Right renal cortex interstitium (tissue), 3 donors: ENCODE measurements at places on chromosomes 5 and 9. TPM values are rescaled to one million over a fixed set of nuclear protein-coding genes. Genes with fewer than 3 reads are reported as not detected.

GRCh38 chr9:93597142-93597706 lies 20.8 kb downstream of the PHF2 start:
- DNase-seq = no peak

DNA sequence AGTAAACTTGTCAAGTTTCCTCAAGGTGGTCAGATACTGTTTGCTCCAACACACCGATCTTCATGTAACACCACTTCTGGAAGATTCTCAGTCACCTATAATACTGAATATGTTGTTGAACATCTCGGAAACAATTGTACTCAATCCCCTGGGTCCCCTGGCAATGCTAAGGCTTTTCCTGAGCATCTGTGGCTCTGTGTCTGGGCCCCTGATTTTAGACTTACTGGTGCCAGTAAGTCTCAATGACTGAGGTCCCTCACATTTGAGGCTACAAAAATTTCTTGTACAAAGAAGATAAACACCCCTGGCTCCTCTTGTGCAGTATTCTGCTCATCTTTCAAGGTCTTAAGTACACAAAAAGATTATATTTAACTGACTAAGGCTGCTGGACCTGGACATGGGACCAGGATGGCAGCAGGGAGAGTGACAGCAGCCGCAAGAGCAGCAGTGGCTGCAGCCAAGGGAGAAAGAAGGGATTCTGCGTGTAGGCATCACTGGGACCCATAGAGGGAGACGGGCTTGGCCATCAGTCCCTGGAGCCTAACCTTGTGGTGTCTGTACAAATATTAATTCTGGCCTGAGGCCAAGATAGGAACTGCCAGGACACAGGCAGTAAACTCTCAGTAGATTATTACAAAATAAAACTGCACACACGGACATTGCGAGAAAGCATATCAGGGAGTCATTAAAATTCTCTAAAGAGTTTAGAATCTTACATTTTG lies 49.0 kb upstream of the TNPO1 start:
- DNase-seq = no peak

- DNase-seq = no peak
These were observed 430.8 kb upstream of the TNC start for GRCh38 chr9:115548609-115549260.

DNA sequence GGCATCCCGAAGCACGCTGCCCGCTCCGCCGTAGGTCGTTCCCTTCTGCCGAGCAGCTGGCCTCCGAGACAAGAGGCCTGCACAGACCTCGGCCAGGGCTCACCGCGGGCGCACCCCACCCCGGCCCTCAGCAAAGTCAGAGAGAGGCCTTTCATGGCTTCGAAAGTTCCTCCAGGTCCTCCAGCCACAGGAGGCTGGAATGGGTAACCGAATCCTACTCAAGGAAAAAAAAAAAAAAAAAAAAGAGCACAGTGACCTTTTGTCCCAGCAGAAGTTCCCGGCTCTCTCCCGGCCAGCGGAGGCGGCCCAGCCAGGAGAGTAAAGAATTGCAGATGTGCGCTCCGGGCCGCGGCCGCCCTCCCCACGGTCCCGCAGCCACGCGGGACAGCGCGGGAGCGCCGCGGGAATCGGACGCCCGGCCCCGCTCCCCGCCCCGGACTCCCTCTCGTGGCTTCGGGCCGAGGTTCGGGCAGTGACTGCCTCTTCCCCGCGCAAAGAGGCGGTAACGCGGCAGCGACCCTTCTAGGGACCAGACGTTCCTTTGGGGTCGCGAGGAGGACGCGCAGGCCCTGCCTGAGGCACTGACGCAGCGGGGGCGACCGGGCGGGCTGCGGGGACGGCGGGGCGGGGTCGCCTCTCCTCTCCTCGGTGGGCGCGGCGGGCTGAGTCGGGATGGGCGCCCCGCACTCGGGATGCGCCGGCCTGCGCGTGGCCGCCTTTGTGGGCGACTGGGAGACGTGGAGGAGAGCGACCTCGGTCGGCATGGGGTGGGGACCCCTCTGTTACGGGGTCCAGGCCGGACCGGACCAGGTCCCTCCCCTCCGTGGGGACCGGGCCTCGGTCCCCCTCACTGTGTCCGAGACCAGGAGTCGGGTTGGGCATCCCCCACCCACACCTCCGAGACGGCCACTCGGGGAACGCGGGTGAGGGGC lies 754 bp downstream of the GFPT2 start:
- no peak for DNase-seq

GRCh38 chr9:96565671-96566497 lies 53.8 kb downstream of the CDC14B start:
- DNase-seq = no peak

DNA sequence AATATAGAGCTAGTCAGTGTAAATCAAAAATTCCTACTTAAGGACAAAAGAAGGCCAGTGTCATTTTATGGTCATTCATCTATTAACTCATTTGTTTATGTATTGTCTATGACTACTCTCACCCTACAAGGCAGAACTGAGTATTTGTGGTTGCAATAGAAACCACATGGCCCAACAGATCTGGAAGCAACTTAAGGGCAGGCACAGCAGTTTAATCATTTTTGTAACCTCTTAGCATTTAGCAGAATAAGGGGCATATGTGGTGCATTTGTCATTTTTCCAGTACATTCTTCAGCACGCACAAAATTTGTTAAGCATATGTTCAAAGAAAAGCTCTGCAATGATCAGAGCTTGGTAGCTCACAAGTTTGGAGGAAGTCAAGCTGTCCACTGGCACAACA lies 1.1 kb downstream of the FKBP15 start:
- no peak for DNase-seq

GRCh38 chr9:34010979-34011378 lies 37.7 kb downstream of the UBAP2 start:
- DNase-seq = no peak

DNA sequence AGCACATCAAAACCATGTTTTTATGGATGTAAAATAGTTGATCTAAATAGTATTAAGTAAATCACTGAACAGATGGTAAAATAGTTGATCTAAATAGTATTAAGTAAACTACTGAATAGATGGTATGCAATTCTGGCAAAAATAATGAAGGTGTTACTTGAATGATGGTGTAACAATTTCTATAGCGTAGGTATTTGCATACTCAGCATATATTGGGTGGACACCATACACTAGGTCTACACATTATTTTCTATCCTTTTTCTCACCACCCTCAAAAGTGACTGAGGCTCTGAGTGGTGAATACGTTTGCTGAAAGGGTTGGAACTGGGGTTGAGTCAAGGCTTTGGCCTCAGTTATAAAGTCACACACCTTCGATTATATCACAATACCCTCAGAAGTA lies 81.3 kb downstream of the ATP10B start:
- no peak for DNase-seq

DNA sequence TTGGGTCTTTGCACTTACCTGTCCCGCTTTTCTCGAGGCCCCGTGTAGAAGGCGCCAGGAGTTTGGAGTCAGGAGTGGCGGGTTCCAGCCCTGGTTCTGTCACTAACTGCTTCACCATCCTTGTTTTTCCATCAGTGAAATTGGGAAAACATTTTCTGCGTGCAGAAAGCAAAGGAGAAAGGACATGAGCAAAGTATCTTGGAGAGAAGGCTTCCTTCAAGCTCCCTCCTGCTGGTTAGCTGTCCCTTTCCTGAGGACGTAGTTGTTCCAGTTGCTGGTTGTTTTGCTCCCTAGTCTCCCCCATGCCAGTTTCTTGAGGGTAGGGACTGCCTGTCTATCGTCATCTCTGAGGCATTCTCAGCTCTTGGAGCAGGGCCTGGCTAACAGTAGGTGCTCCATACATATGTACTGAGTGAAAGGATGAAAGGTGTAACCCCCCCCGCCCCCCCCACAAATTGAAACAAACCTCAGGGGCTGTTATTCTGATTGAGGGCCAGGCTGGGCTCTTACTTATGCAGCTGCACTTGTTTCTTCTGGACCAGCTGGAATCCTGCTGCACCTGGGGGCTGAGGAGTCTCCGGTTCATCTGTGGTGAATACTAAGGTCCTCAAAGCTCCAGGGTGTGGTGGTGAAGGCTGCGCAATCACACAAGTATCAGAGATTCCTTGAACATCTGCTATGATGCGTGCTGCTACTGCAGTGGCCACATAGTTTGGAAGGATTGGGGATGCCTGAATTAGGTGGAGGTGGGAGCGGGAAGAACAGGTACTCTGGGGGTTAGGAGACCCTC lies 1.0 kb downstream of the SMIM3 start:
- no peak for DNase-seq

GRCh38 chr9:97831843-97832636 lies 21.0 kb upstream of the FOXE1 start:
- DNase-seq = no peak

- DNase-seq = no peak
These were observed 92.1 kb downstream of the DAB2IP start for GRCh38 chr9:121743441-121744001.

DNA sequence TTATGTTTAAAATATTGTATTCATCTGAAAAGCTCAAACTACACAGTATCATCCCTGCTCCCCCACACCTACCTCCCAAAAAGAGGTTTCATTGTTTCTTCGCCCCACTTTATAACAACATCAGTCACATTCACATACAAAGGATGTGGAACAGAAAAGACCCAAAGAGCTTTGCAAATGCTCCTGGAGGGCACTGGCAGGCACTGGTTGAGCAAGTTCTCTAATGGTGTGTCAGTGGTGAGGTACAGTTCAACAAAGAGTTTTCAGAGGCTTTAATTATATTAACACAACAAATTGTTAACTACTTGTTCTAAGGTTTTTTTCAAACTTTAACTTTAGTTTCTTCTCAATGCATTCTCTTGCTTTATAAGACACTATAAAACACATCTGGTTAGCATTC lies 54.1 kb upstream of the ECM2 start:
- no peak for DNase-seq

- no peak for DNase-seq
These were observed 349.9 kb downstream of the PIK3R1 start for GRCh38 chr5:68565427-68565826.

ORM1 gene
- polyA plus RNA-seq = 0.53 TPM

PKN3 gene
- polyA plus RNA-seq = 8.3 TPM

ZBED3 gene
- 31.4 TPM for polyA plus RNA-seq

PFN3 gene
- 0.47 TPM for polyA plus RNA-seq

AK3 gene
- polyA plus RNA-seq = 105 TPM
